Nucleus accumbens (tissue), 56 donors: ENCODE measurements at places on chromosomes 5 and 9.

DNA sequence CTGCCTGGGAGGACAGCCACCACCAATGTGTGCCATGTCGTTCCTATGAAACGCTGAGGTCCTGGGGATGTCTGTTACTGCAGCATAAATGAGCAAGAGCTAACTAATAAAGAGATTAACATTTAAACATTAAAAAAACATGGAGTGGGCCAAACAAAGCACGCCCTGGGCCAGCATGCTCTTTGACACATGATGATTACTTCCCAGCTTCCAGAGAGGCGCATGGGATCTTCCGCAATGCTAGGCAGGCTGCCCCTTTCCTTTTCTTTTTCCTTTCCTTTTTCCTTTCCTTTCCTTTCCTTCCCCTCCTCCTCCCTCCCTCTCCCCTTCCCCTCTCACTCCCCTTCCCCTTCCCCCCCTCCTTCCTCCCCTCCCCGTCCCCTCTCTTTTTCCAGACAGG, 10.6 kb upstream of the TENT4A start:
- no peak for DNase-seq

DNA sequence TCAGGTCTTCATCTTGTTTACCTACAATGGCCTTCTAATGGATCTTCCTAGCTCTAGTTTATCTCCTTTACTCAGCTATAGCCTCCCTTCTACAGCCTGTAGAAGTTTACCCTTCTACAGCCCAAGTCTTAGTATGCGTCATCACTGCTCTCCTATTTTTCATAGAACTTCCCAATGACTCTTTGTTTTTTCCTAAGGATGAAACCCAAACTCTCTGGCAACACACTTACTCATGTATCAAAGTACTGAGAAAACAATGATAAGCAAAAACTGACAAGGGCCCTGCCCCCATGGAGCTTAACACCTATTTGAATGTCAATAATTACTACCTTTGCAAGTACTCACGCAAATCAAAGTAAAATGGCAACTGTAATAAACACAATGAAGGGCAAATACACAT, 33.7 kb downstream of the LEAP2 start:
- no peak for DNase-seq

DNA sequence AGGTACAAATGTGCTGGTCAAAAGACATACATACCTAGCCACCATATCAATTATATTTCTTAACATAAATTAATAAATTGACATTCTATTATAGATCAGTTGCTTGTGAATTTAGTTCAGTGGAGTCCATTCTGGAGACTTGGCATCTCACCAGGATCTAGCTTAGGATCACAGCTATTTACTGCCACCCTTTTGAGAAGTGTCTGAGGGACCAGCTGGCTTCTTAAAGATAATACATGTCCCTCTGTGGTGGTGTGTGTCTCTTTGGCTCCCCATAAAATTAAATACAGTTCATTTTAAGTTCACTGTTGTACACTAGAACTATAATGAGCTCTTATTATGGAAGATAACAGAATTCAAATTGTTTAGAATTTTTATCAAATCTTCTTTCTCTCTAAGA, 290.7 kb downstream of the PRELID2 start:
- DNase-seq, result no peak

DNA sequence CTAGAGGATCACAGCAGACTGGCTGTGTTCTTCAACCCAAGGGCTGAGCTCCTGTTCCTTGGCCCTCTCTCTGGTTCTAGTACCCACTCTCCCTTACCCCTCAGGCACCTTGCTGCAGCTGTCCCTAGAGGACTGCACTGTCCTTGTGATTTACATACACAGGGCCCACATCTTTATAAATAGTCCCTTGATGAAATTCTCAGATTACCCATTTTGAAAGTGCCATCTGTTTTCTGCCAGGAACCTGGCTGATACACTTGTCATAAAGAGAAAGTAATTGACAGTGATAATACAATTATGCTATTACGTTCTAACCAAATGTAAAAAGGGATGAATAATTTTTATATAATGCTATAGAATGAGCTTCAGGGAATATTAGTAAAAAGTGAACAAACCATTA, 16.5 kb upstream of the SPARC start:
- no peak for DNase-seq

GRCh38 chr5:133523013-133523658, 89.2 kb downstream of the FSTL4 start:
- DNase-seq, result no peak

- DNase-seq, result no peak
These were observed 20.5 kb downstream of the RGMB start for GRCh38 chr5:98794001-98794400.

- DNase-seq, result no peak
These were observed 7.2 kb upstream of the GFPT2 start for GRCh38 chr5:180360078-180360957.

GRCh38 chr9:13354733-13355132, 75.2 kb upstream of the MPDZ start:
- DNase-seq, result no peak

GRCh38 chr5:169173372-169173771, 127.6 kb downstream of the SLIT3 start:
- DNase-seq, result no peak

DNA sequence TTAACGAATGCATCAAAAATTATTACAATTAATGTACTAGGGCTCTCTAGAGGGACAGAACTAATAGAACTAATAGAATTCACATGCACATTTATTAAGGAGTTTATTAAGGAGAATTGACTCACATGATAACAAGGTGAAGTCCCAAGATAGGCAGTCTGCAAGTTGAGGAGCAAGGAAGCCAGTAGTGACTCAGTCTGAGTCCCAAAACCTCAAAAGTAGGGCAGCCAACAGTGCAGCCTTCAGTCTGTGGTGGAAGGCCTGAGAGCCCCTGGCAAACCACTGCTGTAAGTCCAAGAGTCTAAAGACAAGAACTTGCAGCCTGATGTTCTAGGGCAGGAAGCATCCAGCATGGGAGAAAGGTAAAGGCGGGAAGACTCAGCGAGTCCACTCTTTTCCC, 633.8 kb downstream of the SEMA5A start:
- DNase-seq, result no peak

DNA sequence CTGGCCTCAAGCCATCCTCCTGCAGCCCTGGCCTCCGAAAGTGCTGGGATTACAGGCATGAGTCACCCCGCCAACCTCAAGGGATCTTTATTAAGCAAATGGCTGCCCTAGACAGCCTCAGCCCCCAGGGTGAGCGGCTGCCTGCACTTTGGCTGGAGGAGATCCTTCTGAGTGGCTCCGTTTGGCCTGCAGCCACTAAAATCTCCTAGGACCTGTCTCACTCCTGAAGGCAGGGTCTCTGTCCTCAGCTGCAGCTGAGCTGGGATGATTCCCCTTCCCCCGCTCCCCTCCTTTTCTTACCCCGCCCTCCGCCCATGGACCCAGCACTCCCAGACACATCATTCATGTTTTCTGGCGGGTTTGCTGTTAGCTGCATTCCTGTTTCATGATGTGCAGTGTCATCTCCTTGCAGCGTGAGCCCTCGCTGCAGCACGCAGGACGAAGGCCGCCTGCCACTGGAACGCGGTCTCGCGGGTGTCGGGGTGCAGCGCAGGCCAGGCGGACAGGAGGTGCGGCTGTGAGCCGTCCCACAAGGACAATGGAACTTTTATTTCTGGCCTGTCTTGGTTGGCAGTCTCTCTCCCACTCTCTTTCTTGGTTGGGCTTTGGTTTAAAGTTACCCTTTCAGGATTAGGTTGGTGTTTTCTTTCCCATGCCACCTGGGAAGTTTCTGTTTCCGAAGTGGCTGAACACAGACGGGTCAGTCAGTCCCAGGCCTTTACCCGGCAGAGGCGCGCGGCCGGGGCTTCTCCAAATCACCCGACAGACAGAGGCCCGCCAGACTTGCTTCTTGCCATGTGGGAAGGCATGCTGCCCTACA, 137.1 kb downstream of the FOXD1 start:
- DNase-seq, result no peak

DNA sequence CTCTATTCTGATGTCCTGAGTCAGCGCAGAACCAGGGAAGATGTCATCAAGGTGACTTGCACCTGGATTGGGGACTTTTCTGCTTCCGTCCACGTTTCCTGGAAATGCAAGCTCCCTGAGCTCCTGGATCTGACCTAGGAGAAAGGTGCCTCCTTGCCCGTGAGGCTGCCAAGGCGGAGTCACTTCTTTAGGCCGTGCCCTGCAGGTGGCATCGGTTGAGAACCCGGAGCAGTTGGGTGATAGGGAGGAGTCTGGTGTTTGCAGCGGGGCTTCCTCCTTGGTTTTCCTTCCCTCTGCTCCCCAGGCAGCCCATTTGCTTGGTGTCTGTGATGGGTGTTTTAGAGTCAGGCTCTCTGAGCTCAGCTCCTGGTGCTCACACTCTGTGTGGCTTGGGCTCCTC, 15.2 kb downstream of the NANS start:
- no peak for DNase-seq

DNA sequence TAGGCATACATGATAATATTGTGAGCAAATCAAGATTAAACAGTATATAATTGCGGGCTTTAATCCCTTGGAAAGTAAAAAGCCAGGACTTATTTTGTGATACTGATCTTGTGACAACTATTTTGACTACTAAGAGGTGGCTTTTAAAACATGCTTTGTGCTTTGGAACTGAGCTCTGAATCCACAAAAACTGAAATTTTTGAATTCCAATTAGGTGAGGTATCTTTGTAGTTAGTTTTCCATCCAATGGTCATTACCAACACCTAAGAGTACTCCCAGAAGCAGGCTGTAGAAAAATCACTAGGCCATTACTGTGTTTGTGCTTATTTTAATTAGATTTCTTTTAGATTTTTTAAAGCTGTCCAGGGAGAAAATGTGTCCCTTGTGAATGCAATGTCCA, 559.5 kb upstream of the WWC1 start:
- DNase-seq, result no peak

DNA sequence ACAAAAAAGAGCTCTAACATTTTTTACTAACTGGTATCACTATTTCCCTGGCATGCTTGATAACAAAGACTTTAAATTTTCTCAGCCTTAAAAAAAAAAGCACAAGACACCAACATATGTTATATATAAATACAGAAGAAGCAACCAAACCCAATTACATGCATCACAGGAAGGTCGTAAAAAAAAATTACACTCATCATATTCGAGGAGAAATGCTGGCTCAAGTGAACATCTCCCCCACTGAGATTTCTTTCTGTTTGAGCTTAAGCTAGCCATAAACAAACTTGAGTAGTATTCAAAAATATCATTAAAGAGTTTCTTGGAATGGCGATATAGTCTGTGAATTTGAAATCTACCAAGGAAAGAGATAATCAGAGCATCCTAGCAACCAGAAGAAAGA, 7.5 kb upstream of the MSH3 start:
- DNase-seq, result no peak

- no peak for DNase-seq
These were observed 8.7 kb upstream of the OR5C1 start for GRCh38 chr9:122780026-122780425.

- no peak for DNase-seq
These were observed 521.3 kb upstream of the ZNF608 start for GRCh38 chr5:125267636-125268248.

GRCh38 chr5:67032921-67033664, 163.5 kb downstream of the CD180 start:
- DNase-seq, result no peak

GRCh38 chr5:1371218-1371971, 26.5 kb upstream of the CLPTM1L start:
- no peak for DNase-seq

DNA sequence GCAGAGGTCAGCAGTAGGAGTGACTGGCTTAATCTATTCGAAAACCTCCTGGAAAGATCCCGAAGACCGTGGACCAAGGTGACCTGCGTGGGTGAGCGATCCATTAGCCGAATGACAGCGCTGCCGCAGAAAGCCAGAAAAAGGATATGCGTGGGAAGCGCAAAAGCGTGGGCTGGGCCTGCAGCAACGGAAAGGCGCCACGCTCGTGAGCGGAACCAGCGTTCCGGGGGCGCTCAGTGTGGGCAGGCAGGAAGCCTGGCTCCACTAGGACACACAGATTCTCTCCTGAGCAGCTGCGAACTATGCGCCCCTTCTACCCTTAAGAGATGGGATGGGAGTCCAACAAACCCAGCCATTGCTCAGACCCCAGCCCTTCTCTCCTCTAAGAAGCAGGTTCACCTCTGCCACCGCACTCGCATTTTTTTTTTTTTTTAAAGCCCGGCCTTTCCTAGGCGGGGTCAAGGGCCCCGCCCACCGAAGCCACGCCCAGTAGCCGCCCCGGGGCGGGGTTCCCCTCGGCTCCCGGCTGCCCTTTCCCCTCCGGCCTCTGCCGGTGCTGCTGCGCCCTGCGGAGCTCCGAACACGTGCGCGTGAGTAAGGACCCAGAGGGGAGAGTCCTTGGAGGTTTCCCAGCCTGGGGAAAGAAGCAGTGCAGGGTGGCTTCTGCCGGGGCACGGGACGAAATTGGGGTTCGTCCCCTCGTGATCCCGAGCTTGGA, 19.8 kb upstream of the MATR3 start:
- peak; percentile 75 for DNase-seq

GRCh38 chr5:43425983-43426382, 13.8 kb upstream of the CCL28 start:
- DNase-seq, result no peak

DNA sequence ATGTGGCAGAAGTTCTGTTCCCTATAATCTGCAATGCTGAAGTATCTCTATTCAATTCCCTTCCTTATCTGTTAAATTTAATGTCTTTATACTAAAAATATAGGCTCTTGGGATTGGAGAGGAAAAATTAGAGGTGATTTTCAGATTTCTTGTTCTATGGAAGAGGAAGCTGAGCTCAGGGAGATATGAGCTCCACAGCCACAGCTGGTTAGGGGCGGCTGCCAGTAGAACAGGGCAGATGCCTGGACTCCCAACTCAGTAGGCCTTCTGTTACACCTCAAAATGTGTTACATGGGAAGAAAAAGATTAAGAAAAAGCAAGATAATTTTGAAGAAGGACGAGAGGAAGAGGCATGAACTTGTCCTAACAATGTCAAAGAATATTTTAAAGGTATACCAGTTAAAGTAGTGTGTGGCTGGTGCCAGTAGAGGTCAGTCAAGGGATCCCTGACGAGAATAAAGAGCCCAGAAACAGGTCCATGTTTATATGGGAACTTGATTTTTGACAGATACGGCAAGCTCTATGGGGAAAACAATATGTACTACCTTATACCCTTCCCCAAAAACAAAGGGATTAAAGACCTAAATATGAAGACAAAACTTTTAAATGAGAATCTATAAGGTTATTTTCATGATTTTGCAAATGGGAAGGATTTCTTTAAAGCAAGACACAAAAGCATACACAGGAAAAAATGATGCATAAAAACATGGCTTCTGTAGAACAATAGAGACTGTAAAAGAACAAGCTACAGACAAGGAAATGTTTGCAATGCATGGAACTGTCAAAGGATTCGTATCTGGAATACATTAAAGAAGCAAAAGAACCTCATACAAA, 28.7 kb downstream of the DNAJC21 start:
- no peak for DNase-seq

- no peak for DNase-seq
These were observed 76.9 kb downstream of the GHR start for GRCh38 chr5:42500003-42500599.
